ENCODE measurements at places on chromosomes 5 and 9.

- no peak for DNase-seq
Measured at GRCh38 chr5:122576256-122577016, 198.4 kb upstream of the SNX2 start.

DNA sequence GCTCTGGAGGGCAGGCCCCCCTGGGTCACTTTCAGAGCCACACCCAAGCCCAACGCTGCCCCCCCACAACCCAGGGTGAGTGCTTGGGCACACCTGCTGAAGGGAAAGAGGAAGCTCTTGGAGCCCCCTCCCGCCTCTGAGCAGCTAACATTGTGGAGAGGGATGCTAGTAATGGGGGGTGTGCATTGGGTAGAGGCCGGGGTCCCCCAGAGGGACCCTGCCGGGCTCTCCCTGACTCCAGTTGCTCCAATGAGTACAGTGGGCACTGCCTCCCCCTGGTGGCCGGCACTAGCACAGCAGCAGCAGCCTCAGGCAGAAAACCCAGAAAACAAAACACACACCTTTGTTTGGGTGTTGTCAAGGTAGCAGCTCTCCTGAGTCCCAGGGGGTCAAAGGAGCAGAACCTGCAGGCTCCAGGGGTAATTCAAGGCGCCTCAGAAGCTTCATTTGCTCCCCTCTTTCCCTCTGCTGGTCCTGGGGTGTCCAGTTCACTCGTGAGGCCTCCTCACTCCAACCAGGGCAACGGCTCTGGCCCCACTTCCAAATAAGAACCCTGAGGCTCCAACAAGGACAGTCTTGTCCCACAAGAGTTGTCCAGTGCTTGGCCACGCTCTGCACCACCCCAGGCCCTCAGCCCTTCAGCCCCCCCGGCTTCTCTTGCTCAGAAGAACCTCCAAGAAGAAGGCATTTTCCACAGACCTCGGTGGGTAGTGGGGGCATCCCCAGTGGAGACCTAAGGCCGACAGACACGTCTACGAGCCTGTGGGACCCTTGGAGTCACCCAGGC is 16.1 kb downstream of the GBGT1 start:
- peak; percentile 73 for DNase-seq

DNA sequence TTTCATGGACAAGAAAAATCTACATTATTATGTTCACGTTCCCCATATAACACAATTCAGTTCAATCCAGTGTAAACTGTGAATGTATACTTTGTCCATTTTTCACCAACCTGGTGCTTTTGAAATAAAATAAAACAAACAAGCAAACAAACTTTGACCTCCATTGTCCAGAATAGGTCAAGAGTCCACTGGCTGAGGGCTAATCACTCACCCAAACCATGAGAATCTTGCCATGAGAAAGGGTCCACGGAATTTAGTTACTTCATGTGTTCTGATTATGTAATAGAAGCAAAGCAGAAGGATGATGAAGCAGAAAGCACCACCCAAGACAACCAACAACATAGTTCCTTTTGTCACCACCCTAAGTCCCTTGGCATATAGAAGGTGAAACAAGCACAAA is 28.7 kb downstream of the DIAPH1 start:
- DNase-seq: no peak

DNA sequence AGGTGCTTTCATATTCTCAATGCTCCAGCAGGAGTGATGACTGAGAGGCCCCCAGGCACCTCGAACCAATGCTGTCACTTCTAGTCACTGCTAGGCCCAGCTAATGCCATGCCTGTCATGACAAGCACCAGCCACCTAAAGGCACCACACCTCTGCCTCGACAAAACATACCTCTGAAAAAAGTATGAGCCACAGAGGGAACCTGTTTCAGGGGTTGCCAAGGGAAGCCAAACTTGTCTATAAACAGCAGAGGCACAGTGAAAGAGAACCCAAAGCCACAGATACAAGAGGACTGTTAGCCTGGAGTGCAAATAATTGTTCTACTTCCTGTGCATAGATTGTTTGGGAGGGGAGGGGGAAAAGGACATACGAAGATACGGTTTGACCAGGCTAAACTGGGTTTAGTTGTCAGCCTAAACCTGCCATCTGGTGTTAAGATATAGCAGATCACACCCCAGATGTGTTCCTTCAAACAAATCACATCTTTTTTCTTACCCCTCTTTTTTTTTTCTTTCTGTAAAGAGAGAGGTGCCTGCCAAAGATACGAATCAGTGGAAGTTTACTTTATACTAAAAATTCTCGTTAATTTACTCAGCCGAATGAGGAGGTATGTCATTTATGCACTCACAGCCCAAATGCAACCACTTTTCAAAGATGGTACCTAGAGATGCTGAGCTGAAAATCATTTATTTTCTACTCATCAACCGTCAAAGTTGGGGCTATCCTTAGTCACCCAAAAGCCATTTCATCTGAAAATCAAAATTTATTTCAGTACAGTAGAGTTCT is 45.7 kb downstream of the BNC2 start:
- DNase-seq: peak; percentile 67

Measured in MM.1S (cell line).